ENCODE measurements at places on chromosomes 3 and 15. TPM values are rescaled to one million over a fixed set of nuclear protein-coding genes. Genes with fewer than 3 reads are reported as not detected.
A peak's percentile ranks its signal among the peaks of the same experiment; 100 is the strongest.

DNA sequence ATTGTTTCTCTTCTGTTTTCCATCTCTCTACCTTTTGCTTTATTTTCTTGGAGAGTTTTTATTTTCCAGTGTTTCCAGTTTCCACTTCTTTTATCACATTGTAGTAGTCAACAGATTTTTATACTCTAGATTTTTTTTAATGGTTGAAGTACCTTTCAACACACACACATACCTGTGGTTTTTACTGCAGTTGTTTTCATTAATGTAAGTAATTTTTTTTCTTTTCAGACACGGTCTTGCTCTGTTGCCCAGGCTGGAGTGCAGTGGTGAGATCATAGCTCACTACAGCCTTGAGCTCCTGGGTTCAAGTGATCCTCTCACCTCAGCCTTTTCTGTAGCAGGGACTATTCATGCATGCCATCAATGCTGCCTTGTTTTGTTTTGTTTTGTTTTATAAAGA is 472.5 kb upstream of the SGO1 start:
- no peak for DNase-seq

- no peak for DNase-seq
These were observed 208.1 kb downstream of the MINAR1 start for GRCh38 chr15:79640206-79640605.

DNA sequence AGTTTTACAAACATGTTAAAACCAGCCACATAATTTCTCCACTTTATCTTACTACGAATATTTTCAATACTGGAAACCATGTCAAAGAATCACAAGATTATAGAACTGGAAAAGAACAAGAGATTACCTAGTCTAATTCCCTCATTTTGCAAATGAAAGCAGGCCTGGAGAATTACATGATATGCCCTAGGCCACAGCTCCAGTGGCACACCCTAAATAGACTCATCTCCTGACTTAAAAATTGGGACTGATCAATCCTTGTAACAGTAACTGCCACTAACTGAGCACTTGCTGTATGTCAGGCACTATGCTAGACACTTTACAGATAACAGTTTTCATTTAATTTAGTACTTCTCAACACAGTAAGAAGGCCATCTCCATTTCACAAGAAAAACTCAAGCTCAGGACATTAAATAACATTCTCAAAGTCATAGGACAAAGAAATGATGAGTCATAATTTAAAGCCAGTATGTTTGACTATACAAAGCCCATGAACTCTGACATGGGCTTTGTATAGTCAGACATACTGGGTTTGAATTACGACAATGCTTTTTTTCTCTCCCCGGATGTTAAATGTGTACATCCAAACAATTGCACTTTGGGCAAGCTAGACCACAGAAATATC is 9.4 kb downstream of the IGSF11 start:
- no peak for DNase-seq

GRCh38 chr3:149971403-149972075 is 844 bp upstream of the PFN2 start:
- DNase-seq: peak; percentile 90

GRCh38 chr3:105166893-105167292 is 199.8 kb upstream of the ALCAM start:
- no peak for DNase-seq

GRCh38 chr15:32856753-32857152 is 138.9 kb downstream of the GREM1 start:
- no peak for DNase-seq

GRCh38 chr3:38623539-38623938 is 25.9 kb downstream of the SCN5A start:
- DNase-seq: peak; percentile 77

GRCh38 chr3:194101592-194102432 is 34.1 kb upstream of the HES1 start:
- DNase-seq: no peak

DNA sequence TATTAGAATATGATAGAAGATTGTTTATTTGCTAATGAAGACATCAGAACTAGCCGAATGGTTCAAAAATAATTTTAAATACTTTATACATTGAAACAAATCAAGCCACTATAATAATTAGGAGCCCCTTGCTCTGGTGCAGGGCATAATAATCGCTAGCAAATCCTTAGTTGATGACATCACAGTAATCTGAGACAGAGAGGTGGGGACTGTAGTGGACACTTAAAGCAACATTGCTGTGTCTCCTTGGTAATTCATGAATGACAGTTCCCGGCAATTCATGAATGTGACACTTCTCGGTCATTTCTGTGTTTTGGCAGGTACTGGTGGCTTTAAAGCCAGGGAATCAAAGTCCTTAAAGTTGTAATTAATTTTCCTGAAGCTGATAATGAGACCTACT is 114.3 kb downstream of the PPM1L start:
- DNase-seq: peak; percentile 22

DNA sequence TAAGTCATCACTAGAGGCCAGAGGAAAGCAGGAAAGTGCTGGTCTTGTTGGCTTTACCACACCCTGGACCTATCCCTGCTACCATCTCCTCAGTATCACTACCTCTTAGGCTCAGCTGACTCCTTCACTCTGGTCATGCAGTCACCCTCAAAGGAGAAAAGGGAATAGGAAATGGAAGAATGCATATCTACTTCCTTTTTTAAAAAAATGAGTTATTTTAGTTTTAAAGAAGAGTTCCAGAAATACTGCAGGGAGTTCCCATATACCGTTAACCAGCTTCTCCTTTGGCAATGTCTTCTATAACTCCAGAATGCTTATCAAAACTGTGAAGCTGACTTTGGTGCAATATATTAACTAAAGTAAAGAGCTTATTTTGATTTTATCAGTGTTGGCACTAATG is 688.6 kb downstream of the DIPK2A start:
- DNase-seq: no peak

DNA sequence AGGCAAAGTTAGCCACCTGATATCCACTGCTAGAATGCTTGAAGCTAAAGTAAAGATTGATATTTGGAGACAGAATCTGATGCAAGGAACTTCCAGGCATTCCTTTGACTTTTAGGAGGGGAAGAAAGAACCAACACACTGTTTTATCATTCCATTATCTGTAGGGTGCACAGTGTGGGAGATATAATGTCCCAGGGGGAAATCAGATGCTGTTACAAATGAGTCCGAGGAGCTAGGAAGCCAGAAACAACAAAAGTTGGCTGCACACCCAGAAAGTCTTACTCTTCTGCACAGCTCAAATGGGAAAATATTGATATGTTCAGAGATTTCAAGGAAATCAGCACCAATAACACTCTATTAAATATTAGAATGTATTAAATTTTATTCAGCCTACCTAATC is 113.6 kb upstream of the ROBO1 start:
- DNase-seq: no peak

GRCh38 chr3:177447938-177448337 is 250.7 kb upstream of the TBL1XR1 start:
- no peak for DNase-seq

GRCh38 chr3:148100476-148100875 is 597.2 kb upstream of the AGTR1 start:
- no peak for DNase-seq

DNA sequence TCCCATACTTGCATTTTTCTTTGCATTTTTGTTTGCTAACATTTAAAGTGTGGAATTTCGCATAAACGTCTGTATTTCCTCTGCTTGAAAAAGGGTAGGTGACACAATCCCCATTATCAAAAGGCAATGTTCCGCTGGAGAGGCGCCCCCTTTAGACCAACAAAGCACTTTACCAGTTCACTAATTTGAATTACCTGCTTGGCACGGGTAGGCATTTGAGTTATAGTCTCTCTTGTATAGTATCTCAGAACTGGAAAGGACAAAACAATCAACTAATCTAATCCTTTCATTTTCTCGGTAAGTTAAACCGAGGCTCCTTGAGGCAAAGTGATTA is 775 bp upstream of the CCDC39 start:
- peak; percentile 71 for DNase-seq

GRCh38 chr15:51888593-51889195 is 59.2 kb downstream of the TMOD3 start:
- peak; percentile 55 for DNase-seq

DNA sequence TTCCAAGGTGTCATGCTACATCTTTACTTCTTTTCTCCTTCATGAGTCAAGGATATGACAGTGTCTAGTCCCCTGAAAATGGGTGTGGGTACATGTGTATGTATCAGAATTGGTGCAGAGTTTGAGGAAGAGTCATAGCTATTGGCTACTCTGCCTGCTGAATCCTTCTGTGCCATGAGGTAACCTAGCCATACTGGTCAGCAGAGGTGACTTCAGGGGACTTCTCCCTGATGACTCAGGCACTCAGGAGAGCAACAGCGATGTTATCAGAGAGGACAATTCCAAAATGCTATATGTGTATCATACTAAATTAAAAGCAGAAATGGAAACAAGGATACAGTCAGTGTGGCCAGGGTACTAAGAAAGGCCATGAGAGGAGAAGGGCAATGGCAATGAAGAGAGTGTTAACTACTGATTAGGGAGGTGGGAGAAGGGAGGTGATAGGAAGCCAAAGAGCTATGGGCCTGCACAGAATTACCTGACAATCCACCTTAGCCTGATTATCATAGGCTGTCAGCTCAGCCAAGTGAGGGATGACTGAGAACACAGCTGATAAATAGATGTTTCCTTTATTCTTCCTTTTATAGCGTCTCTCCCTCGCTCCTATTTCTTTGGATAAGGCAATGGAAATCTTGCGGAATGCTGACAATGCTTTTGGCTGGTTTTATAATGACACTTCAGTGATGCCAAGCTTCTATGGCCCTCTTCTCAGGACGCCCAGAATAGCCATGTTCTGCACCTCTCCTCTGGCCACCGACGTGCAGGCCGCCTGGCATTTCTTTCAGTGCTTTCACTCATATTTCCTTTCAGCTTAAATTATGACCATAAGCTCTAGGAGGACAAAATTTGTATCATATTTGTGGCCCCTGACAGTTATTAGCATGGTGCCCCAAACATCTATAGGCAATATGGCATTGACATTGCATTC is 90.6 kb downstream of the FGF12 start:
- no peak for DNase-seq

GRCh38 chr15:55126111-55126510 is 70.6 kb downstream of the RSL24D1 start:
- no peak for DNase-seq

DNA sequence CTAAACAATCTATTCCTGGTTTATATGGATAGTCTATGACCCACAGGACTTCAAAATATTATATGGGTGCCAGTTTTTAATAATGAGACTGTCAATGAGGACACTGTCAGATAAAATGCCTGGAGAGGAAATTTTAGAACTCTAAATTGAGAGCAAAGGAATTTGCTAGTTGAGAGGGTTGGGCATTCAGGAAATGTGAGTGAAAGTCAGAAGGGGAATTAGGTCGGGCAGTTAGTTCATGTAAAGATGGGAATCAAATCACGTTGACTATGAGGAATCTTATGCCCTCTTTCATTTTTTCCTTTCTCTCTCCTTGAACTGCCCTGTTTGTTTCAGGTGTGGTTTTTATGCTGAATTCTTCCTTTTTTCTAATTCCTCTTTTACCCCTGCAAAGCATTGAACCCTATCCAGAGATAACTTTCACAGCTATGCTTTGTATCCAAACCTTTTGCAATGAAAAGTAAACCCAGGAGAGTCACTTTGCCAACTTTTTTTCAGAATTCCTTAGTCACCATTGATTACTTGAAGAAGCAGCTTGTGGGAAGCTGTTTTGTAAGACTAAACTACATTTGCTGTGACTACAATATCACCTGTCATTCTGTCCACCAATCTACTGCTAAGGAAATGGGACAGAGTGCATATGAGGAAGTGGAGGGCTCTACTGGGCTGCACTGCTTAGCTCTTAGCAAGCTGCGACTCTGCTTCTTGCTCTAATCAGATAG is 27.8 kb downstream of the CHP1 start:
- DNase-seq: no peak

GRCh38 chr3:160781402-160781801 is 25.4 kb downstream of the PPM1L start:
- no peak for DNase-seq

GRAMD1C gene
- total RNA-seq: 3.3 TPM

RTP1 gene
- total RNA-seq: 5.9 TPM

TNFSF10 gene
- total RNA-seq: not detected

ZNF660 gene
- total RNA-seq: 6.1 TPM

CCDC80 gene
- total RNA-seq: 8.1 TPM

SLC51A gene
- 4.0 TPM for total RNA-seq

ULK3 gene
- total RNA-seq: 32.6 TPM

PTH1R gene
- 1.3 TPM for total RNA-seq

GASK1A gene
- 11.1 TPM for total RNA-seq

COL6A5 gene
- total RNA-seq: 0.03 TPM

DOCK3 gene
- total RNA-seq: 6.1 TPM

Measured in GM23338 (cell line).